A549 treated with dexamethasone at 1 μM for 4 hours (cell line): ENCODE measurements at places on chromosomes 1 and 21. TPM values are rescaled to one million over a fixed set of nuclear protein-coding genes. Genes with fewer than 3 reads are reported as not detected.

The FOXD3 gene
- total RNA-seq, result 0.52 to 0.91 TPM (median 0.70 TPM) in 5 replicates

The RGL1 gene
- 0.71 to 0.99 TPM (median 0.73 TPM) in 5 replicates for total RNA-seq

The MYOC gene
- not detected in 5 replicates for total RNA-seq

The TFAP2E gene
- total RNA-seq, result 0.47 to 0.80 TPM (median 0.65 TPM) in 5 replicates

The LRRC7 gene
- total RNA-seq, result not detected in 5 replicates

The TNNI3K gene
- total RNA-seq, result not detected in 5 replicates

The MPL gene
- 0.15 to 0.25 TPM (median 0.16 TPM) in 3 of 5 replicates, not detected in the others for total RNA-seq

The GBP7 gene
- total RNA-seq, result not detected in 5 replicates

The TAGLN2 gene
- total RNA-seq, result 973 to 1,007 TPM (median 994 TPM) in 5 replicates

The THEM5 gene
- total RNA-seq, result not detected in 5 replicates

The TMEM52 gene
- 0.63 to 1.1 TPM (median 0.86 TPM) in 5 replicates for total RNA-seq

The LRRC53 gene
- total RNA-seq, result not detected in 5 replicates

The TMEM82 gene
- 0.05 TPM in 1 of 5 replicates, not detected in the others for total RNA-seq

The SLC44A5 gene
- total RNA-seq, result 0.03 to 0.09 TPM (median 0.06 TPM) in 4 of 5 replicates, not detected in the other

The NUP210L gene
- 0.02 to 0.06 TPM in 2 of 5 replicates, not detected in the others for total RNA-seq

The UMODL1 gene
- total RNA-seq, result not detected in 5 replicates

The BARHL2 gene
- total RNA-seq, result not detected in 5 replicates

The PTPN22 gene
- total RNA-seq, result 0.19 TPM in 1 of 5 replicates, not detected in the others
